ENCODE measurements at places on chromosomes 6 and 20.

- DNase-seq: no peak
Measured at GRCh38 chr20:420721-421574, 12.8 kb downstream of the RBCK1 start.

DNA sequence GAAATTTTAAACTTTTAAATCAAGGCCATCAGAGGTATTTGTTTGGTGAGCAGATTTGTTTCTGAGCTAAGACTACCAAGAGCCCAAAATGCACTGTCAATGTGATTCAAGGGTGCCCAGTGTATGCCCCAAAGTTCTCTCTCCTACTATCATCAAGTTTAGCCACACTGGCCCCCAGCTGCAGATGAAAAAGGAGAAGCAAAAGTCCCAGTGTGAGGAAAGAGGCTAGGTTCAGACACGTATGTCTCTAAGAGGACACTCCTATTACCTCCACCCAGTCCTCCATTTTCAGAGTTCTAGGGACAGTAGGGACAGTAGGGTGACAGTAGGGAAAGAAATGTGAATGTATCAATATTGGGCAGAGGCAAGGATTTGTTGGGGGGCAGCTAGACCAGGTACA, 230.8 kb downstream of the CD83 start:
- no peak for DNase-seq

DNA sequence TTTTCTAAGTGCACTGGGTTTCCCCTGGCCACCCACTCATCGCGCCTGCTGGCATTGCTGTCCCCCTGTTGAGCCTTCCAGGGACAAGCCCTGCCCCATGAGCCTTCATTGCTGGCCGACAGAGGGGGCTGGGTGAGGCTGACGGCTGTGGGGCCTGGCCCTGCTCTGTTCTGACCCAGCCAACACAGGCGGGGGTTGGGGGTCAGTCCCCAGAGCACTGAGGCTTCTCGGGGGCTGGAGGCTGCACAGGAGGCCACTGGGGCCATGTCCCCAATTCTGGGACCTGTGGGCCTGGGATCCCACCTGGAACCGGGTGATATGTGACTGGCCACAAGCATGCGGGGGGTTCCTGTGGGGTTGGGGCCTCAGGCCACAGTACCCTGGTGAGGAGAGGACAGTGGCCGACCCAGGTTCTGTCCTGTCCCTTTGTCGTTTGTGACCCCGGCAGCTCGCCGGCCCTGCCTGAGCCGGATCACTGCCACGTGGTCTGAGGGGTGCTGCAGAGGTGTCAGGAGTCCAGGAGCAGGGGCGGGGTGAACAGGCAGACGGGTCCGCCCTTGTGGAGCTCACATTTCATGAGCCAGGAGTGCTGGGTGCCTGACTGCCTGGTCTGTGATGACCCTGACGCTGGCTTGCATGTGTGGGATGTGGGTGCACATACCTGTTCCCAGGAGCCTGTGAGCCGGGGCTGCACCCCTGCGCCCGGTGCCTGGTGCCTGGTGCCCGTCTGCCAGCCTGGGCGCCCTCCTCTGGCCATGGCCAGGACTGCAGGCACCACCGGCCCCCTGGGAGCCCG, 2.1 kb upstream of the COL20A1 start:
- DNase-seq: no peak

GRCh38 chr6:130147111-130147510, 75.6 kb downstream of the SAMD3 start:
- DNase-seq: no peak

GRCh38 chr20:62406635-62407176, 379 bp downstream of the CABLES2 start:
- no peak for DNase-seq

Data from stimulated activated CD8-positive, alpha-beta memory T cell treated with anti-CD3 and anti-CD28 coated beads, Interleukin-4, amount 100 ng/mL, for 1 hour (primary cell).